Fibroblast of pulmonary artery (primary cell): ENCODE measurements at places on chromosomes 6 and 20.

- DNase-seq, result no peak
Observed at GRCh38 chr20:46637020-46637419, 14.2 kb downstream of the SLC13A3 start.

GRCh38 chr20:24469894-24470745 is 691 bp downstream of the SYNDIG1 start:
- DNase-seq, result no peak

DNA sequence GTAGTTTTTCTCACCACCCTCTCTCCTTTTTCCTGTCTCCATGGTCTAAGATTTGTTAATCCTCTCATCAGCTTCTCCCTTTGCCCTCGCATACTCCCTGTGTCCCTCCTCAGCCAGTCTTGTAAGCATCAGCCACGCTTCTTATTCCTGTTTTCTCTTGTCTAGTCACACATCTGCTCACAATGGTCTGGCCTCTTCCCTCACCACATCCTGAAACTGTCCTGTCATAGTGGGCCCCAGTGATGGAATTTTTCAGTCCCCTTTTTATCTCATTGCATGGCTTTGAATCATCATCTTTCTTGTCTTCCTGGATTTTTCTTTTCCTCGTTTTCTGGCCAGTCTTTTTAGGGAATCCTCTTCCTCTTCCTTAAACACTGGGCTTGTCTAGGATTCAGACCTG is 57.2 kb downstream of the GFRA4 start:
- peak; percentile 35 for DNase-seq

GRCh38 chr6:87182321-87182720 is 27.0 kb downstream of the ZNF292 start:
- no peak for DNase-seq

- no peak for DNase-seq
Observed at GRCh38 chr6:15255481-15255880, 9.6 kb downstream of the JARID2 start.

- no peak for DNase-seq
Observed at GRCh38 chr6:102298051-102298450, 904.5 kb downstream of the GRIK2 start.

DNA sequence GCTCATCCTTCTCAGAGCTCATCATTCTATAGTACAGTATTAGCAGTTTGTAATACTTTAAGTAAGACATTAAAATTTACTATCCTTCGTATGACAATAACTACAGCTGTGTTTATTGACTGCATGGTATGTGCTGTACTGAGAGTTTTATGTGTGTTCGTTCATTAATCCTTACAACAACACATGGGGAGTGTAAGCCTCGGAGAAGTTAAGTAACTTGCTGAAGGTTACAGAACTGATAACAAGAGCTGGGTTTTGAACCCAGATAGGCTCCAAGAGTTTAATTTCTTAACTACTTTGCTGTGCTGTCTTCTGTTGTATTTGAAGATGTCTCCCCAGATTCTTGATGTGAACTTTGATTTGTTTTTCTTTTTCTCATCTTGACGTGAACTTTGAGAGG is 23.7 kb downstream of the BRPF3 start:
- DNase-seq, result no peak

GRCh38 chr6:19699932-19700331 is 137.2 kb upstream of the ID4 start:
- no peak for DNase-seq

DNA sequence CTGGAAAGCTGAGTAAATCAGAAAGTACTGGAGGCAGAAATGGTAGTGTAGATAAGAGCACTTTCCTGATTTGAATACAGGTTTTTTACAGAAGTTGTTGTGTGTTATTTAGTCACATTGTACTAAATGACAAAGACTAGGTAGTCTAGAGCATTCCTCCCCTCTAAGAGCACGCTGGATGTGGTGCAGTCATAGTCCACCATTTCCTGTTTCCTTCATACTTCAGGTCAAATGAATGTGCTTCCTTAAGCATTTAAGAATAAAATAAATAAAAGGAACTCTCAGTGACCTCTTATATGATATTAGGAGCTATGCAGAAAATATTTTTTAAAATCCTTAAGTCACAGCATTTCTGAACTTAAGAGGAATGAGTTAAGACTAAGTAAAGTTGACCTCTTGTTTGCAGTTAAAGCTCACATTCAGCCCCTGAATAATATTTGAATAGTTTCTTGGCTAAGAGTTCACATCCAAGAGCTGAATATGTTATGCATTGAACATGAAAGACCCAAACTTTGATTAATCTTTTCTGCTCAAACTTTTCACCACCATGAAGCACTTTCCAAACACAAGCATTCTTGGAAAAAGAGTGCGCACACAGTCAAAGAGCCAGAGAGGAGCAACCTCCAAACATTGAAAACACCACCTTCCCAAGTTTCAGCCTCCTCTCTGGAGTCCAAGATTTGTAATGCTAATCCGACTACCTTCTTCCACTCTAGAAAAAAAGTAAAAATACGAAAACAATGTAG is 53.4 kb upstream of the TMEM30A start:
- peak; percentile 39 for DNase-seq

GRCh38 chr6:122704066-122704465 is 75.5 kb upstream of the FABP7 start:
- no peak for DNase-seq

- DNase-seq, result no peak
Observed at GRCh38 chr6:108673153-108673552, 112.4 kb downstream of the FOXO3 start.

DNA sequence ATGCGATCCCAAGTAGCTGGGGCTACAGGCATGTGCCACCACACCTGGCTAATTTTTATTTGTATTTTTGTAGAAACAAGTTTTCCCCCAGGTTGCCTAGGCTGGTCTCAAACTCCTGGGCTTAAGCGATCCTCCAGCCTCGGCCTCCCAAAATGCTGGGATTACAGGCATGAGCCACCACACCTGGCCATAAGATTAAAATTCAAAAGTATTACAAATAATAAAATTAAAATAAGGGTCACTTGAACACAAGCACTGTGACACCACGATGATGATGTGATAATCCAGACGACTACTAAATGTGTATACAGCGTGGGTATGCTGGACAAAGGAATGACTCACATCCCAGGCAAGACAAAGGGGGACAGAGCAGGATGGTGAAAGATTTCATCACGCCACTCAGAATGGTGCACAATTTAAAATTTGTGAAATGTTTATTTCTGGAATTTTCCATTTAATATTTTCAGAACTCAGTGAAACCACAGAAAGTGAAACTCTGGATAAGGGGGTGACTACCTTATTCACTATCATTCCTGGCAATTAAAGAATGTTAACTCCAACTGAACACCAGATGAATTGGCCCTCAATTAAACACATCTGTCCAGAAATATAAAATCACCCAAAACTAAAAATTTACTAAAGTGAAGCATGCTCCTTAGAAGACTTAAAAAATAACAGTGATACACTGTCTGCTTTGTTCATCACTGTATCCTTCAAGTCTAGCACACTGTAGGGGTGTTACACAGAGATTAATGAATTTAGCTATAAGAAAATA is 13.1 kb downstream of the B4GALT5 start:
- peak; percentile 86 for DNase-seq

- no peak for DNase-seq
Observed at GRCh38 chr6:7707787-7708186, 18.1 kb upstream of the BMP6 start.

DNA sequence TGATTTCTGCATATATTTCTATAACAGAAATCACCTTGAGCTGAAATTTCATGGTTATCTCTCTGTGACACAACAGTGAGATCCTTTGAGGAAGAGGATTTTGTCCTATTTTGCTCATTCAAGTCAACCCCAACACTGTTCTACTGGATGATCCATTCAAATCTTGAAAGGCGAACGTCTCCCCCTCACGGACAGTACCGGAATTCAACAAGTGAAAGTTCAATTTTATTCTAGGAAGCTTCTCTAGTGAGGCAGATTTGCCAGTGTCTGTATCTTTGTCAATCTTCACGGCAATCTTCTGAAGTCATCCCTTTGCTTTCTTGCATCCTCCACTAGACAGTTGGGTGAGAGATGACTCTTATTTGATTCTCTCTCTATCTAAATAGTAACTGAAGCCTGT is 91.7 kb upstream of the PDE7B start:
- peak; percentile 54 for DNase-seq

DNA sequence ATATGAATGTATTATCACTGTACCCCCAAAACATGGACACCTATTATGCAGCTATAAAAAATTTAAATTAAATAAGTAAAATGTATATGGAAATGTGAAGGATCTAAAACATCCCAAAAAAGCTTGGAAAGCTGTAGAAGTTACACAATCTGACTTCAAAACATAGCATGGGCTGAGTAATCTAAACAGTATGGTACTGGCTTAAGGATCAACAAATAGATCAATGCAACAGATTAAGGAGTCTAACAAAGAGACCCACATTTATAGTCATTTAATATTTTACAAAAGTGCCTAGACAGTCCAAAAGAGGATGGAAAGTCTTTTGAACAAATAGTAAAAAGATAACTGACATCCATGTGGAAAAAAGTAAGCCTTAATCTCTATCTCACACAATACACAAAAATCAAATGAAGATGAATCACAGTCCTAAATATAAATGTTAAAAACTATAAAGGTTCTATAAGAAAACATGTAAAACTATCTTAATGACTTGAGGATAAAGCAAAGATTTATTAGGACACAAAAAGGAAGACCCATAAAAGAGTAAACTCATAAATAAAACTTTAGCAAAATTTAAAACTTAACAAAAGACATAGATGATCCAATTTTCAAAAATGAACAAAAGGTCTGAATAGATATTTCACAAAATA is 46.8 kb downstream of the RANBP9 start:
- peak; percentile 39 for DNase-seq

DNA sequence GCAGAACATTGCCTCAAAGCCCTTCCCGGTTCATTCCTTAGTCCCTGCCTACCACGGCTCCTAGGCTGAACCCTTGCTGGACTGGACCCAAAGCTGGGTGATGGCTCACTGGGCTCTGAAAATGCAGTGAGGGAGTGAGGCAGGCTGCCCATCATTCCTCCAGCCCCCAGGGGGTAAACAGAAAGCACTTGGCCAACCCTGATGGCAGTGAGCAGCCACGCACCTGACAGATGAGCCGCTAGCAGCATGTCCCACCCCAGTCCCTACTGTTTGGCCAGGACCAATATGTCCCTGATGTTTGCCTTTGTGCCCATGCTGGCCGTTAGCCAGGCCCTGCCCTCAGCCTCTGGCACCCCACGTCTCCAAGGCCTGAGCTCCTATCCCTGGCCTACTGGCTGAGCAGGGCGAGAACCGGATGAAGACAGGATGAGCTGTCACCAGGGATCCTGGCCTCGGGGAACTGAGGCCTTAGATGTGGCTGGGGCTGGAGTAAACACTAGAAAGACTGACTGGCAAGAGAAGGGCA is 19.4 kb upstream of the BAK1 start:
- no peak for DNase-seq

DNA sequence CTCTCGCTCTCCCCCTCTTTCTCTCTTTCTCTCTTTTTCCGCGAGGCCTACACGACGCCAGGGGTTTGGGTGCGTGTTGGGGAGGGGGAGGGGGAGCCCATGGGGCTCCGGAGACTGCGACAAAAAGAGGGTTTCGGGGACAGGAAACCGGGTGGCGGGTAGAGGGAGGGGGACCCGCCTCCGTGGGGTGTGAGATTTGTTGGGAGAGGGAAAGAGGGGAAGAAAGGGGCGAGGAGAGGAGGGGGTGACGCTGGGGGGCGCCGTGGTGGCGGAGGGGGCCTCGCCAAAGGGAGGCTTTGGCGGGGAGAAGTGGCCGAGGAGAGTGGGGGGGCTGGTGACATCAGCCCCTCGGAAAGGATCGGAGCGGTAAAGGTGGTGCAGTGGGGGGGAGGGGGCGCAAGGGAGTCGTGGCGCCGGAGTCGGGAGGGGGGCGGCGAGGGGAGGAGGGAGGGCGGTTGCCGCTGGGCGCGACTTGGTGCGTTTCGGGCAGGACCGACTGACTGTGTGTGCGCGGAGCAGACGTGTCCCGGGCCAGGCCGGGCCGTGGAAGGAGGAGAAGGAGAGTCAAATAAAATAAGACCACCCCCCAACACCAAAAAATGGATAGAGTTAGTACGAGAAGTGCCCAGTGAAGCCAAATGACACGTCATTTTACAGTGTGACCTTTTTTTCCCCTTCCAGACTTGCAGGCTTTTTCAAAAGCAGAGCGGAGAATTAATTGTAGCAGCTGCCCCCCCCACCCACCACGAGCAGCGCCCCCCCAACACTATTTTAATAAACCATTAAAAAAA is 39.8 kb downstream of the GNAS start:
- peak; percentile 51 for DNase-seq

GRCh38 chr6:34568341-34569201 is 12.4 kb upstream of the SPDEF start:
- DNase-seq, result no peak

DNA sequence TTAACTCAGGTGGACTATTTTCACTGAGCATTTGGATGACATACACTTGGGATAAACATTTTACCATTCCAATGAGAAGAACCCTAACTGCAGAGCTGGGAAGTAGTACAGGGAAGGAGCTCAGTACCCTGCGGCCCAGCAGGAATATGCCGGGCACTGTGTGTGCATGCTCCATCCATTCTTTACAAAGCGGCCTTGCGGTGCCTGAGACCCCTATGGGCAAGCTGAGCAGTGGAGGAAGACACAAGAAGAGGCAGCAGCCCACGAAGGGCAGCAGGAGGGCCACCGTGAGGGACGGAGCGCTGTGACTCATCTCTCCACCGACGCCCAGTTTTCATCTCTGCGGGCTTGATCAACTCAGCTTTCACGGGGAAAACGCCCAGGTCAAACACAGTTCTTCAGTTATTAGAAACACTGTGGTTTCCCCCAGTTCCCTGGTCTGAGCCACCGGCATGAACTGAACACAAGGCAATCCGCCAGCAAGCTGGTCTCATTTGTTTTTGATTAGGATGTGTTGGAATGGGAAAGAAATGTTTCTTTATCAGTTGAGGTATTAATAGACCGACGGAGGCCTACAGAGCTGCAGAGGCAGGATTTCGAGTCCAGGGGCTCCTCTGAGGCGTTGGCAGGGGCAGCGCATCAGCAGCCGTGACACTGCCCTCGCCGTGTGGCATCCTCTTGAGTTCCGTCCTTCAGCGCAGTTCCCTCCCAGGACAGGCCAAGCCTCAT is 44.9 kb downstream of the IRF4 start:
- DNase-seq, result no peak

DNA sequence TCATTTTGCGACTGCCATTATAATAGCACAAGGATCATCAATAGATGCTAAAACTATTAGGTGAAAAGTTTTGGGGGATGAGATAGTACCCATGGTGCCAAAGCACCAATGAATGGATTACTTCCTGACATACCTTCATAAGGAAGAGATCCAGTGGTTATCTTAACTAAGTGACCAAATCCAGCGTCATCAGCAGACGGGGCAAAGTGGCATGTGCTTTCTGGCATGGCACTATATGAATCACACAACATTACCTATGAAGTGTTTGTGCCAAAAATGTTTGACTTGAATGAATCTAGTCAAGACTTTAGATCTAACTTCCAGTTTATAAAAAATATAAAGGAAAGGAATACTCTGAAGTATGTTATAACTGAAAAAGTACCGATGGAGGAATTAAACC is 10.8 kb downstream of the TRIM26 start:
- DNase-seq, result no peak

DNA sequence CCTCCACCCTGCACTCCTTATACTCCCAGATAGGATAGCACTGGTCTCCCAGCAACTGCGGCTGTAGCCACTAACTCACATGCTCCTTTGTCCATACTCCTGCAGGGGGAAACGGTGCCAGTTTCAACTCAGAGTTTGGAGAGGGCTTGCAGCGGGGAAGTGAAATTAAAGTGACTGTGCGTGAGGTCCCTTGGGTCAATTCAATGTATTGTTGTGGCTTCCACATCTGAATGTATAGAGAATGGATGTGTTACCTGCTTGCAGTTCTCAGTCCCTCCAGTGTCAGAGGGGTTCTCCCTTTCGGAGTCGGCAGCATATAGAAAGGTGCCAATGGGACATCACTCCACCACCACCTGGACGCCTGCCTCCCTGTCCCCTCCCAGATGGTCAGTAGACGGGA is 93.6 kb upstream of the CNKSR3 start:
- no peak for DNase-seq
